ENCODE measurements at places on chromosomes 3 and 15.

- no peak for DNase-seq
These were observed 563.1 kb downstream of the GRM7 start for GRCh38 chr3:7423995-7424394.

DNA sequence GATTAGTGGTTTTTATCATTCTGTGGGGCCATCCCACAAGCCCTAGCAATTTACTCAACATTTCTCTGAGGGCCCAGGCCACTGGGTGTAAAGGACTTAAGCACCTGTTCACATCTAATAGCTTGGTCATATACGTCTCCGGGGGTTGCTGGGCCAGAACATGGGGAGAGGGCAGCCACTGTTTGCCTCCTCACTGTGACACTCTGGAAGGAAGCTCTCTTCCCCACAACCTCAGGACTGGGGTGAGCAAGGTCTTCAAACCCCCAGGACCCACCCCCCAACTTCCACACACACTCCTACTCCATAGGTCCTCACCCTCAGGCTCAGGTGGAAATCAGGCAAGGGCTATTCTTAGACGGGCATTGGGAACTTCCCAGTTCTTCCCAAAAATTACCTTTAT is 28.9 kb downstream of the C3orf20 start:
- no peak for DNase-seq

DNA sequence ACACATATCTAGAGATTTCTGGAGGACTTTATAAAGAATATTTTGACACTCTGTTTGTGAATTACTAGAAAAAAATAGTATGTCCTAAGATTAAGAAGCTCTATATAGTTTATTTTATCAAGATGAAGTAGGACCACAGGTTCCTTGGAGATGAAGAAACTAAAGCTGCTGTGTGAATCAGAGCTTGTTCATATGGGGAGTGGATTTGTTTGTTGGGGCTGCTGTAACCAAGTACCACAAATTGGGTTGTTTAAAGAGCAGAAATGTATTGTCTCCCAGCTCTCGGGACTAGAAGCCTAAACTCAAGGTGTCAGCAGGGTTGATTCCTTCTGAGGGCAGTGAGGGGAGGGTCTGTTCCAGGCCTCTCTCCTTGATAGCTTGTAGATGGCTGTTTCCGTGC is 270.6 kb upstream of the UMPS start:
- DNase-seq = no peak

GRCh38 chr3:62201438-62202035 is 171.8 kb downstream of the FEZF2 start:
- no peak for DNase-seq

GRCh38 chr3:31373681-31374080 is 159.0 kb upstream of the STT3B start:
- no peak for DNase-seq

DNA sequence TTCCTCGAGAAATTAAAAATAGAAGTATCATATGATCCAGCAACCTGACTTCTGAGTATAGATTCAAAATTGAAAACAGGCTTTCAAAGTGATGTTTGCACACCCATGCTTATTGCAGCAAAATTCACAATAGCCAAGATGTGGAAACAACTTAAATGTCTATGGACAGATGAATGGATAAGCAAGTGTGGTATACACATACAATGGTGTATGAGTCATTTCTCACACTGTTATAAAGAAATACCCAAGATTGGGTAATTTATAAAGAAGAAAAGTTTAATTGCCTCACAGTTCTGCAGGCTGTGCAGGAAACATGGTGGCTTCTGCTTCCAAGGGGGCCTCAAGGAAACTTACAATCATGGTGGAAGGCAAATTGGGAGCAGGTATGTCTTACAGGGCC is 100.8 kb downstream of the KLF13 start:
- DNase-seq = no peak

GRCh38 chr15:45795440-45796069 is 160.7 kb downstream of the SQOR start:
- DNase-seq = no peak

DNA sequence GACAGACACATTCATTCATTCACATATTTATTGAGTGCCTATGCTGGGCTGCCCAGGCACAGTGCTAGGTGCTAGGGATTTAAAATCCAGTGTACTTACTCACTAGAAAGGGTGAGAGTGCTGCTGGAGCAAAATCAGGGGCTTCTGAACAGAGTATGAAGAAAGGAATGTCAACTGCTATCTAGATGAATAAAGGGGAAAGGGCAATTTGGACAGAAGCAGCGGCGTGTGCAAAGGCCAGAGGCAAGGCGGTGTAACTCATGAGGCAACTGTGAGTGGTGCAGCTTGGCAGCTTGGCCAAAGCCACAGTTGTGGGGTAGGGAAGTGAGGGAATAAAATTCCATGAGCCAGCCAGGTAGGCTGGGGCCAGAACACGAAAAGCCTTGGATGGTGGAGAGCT is 76.7 kb downstream of the RAD18 start:
- DNase-seq = no peak

GRCh38 chr3:96958856-96959255 is 144.5 kb downstream of the EPHA6 start:
- DNase-seq = no peak
